H9 (cell line): ENCODE measurements at places on chromosomes 6 and 20. TPM values are rescaled to one million over a fixed set of nuclear protein-coding genes. Genes with fewer than 3 reads are reported as not detected.
A peak's percentile ranks its signal among the peaks of the same experiment; 100 is the strongest.

- DNase-seq: peak; percentile 78
These were observed at the start of gene CLVS2 for GRCh38 chr6:122995921-122996793. CLVS2 (plus strand) TSS chr6:122996235; CDS start chr6:122997778, 1,543 bp downstream.

CENPW gene
- 82.3 and 88.2 TPM in 2 replicates for total RNA-seq

DNA sequence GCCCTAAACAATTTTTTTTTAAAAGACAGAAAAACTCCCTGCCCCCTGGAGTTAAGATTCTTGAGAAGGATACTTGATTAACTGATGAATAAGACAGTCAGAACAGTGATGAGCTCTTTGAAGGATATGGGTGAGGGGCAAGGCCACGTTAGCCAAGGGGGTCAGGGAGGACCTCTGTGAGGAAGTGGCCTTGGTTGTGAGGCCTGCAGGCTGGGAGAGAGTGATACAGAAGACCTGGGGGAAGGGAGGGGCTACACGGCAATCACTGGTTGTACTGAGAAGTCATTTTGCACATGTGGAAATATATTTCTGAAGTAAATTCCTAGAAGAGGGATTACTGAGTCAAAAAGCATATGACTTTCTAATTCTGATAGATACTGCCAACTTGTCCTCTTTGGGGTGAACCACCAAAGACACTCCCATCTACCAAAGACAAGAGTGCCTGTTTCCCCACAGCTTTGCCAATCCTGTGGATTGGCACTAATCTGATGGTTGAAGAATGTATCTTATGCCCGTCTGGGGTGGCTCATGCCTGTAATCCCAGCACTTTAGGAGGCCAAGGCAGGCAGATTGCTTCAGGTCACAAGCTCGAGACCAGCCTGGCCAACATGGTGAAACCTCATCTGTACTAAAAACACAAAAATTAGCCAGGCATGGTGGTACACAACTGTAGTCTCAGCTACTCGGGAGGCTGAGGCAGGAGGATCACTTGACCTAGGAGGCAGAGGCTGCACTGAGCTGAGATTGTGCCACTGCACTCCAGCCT is 22.3 kb upstream of the BCAS4 start:
- peak; percentile 8 for DNase-seq

DNA sequence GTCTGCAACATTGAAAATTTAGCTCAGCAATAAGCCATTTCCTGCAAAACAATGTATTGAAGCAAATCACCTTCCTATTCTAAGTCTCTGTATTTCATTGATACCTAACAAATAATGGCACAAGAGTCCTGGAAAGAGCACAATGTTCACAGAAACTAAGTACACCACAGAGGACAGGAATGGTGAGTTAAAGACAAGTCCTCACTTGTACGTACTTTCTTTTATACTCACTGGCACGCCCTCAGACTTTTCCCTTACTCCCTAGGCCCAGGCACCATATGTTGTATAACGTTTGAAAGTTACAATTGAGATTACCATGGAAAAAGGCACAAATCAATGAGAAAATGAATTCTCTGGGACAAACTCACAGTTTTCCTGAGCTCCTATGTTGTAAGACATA is 683.0 kb upstream of the MANEA start:
- no peak for DNase-seq

GRCh38 chr20:57902473-57902872 is 192.7 kb upstream of the PMEPA1 start:
- no peak for DNase-seq

GRCh38 chr20:12896180-12896579 is 112.6 kb upstream of the SPTLC3 start:
- no peak for DNase-seq

GRCh38 chr20:25606094-25606695 is 17.6 kb downstream of the NANP start:
- no peak for DNase-seq

- DNase-seq: no peak
These were observed 188.7 kb downstream of the ZMYND8 start for GRCh38 chr20:47167846-47168245.

DNA sequence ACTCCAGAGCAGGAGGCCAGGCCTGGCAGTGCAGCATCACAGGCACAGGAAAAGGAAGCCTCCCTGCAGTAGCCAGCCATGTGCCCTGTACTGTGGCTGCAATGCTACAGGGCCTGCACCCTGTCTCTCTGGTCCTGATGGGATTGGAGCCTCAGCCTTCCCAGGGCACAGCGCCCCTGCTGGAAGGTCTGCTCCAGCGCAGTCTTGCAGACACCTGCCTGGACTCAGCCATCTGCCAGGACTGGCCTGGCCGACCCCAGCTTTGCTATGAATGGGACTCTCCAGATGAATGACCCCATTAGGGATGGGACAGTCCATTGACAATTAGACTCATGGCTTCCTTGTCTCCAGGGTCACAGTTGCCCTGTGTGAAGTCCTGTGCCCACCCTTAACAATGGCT is 251.6 kb downstream of the ERMARD start:
- DNase-seq: peak; percentile 28

- no peak for DNase-seq
These were observed 128.8 kb downstream of the PHF3 start for GRCh38 chr6:63764318-63764916.

GRCh38 chr20:43345676-43346075 is 112.0 kb upstream of the SRSF6 start:
- DNase-seq: no peak

DNA sequence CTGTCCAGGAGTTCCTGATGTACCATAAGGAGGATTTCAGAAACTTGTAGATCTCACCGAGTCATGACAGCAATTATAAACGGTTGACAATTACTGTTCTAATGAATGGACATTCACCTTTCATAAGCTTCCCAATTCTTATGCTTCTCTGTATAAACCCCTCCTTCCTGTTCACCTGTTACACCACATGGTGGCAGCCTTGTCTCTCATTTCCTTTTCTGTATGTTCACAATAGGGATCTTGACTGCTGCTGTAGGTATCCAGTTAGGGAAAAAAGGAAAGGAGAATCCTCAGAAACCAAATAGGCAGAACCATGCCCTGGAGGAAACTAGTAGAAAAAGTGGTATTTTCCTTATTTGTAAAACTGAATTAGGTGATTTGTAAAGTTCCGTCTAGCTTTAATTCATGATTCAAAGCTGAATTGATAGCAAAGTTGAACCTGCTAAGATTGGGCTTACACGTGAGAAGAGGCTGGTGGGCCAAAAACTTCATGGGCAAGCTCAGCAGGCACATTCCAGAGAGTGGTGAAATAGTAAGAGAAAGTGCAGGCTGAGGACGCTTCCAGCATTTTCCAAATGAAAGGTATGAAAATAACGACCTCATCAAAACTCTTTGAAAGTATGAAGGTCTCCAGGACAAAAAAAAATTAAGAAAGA is 29.0 kb upstream of the TBPL1 start:
- DNase-seq: peak; percentile 66

DNA sequence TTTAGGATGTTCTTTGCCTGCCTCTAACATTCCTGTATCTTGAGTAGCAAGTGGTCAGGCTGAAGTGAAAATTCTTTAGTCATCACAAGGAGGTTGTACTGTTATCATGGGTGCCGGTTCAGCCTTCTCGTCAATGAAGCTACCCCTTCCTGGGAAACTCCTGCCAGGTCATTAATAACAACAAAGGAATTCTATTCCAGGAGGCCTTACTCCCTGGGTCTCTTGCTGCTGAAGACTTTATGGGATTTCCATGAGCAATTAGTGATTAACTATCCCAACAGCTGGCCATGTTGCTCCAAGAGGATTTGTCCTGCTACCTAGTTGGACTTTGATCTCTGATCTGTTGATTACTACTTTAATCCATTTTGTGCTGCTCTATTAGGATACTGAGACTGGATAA is 62.7 kb upstream of the ELOVL5 start:
- DNase-seq: no peak

GRCh38 chr6:16198061-16198705 is 40.2 kb upstream of the GMPR start:
- DNase-seq: no peak

NECAB3 gene
- 51.5 and 57.7 TPM in 2 replicates for total RNA-seq

ABHD12 gene
- total RNA-seq: 54.4 and 56.6 TPM in 2 replicates

DNA sequence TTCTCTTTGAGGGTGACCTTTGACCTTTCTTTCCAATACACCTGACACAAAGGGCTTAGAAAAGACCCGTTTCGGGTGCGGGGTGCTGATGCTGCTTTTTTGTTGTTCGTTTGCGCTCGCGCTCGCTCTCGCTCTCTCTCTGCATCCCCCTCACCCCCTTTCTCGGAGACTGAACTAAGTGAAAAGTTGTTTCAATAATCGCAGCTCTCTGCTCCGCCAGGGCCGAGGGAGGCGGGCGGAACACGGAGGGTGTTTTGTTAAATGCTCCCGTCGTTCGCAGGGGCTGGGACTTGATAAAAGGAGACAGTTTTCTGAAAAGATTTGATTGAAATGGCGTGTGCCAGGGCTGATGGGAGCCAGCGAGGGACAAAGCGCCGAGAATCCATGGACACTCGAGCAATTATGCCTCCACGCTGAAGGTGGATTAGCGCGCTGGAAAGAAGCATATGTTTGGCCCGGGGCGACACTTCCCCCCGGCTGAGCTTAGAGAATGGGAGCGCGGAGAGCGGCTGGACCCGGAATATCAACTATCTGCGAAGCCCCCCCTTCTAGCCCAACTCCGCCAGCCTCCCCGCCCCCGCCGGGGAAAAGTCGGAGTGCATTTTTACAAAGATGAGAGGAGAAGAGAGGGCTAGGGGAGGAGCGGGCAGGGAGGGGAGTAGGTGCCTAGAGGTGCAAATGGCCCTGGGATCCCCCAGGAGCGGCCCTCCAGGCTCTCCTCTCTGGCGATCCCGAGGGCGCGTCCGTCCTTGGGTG is 25.0 kb downstream of the TFAP2A start:
- DNase-seq: no peak

DNA sequence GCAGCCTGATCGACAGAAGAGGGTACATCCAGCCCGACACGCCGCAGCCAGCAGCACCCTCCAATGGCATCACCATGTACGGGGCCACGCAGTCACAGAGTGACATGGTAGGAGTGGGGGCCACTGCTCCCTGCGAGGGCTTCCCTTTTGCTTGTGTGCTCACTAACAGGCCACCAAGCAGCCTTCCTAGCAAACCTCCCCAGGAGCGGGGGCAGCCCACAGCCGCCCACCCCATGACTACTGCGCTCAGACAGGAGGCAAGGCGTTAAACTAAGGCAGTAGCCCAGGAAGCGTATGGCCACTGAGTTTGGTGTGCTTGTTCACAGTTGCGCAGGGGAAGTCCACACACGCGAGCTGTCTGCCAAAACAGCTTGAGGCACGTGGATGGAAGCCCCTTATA is 169.5 kb upstream of the SNX9 start:
- no peak for DNase-seq

GRCh38 chr6:20540683-20541082 is 6.4 kb downstream of the CDKAL1 start:
- DNase-seq: no peak

ZNF311 gene
- 0.57 and 0.68 TPM in 2 replicates for total RNA-seq

SDCBP2 gene
- 1.9 and 3.1 TPM in 2 replicates for total RNA-seq

FLRT3 gene
- total RNA-seq: 2.1 TPM in 2 replicates

DNA sequence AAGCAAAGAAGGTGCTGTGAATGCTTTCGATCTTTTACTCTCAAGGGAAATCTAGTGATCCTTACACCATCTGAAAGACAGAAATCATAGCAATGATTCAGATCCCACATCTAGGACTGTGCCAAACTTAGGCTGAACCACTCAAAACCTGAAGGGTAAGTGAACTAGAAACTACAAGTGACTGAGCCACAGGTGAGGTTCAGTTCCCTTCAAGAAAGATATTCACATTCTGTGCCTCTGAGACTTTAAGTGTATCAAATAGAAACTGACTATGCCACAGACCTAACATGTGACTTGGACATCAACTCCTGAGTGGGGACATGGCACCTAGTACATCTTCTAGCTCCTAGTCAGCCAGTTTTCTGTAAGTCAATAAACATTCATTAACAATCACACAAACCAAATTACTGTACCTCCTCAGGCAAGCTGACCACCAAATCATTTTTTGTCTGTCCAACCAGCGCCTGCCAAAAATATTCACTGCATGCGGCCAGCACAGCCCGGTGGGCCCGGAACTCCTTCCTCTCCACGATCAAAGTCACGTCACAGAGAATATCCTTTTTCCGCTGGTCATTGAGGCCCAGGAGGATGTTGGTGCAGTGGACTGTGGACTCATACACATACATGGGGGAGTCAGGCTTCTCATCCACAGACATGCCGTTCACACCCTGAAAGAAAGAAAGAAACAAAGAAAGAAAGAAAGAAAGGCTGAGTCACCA is 114.1 kb downstream of the GJA10 start:
- no peak for DNase-seq

GRCh38 chr6:17450832-17451231 is 57.4 kb downstream of the CAP2 start:
- no peak for DNase-seq

- peak; percentile 92 for DNase-seq
These were observed 2.4 kb downstream of the CSTL1 start for GRCh38 chr20:23441850-23442313.

WFDC10B gene
- not detected in 2 replicates for total RNA-seq

PRDM13 gene
- 0.15 TPM in 1 of 2 replicates, not detected in the other for total RNA-seq

CST9 gene
- total RNA-seq: not detected in 2 replicates

TCP11 gene
- not detected in 2 replicates for total RNA-seq

PI16 gene
- not detected in 2 replicates for total RNA-seq

GRCh38 chr6:133787859-133788505 is 100.9 kb upstream of the TCF21 start:
- no peak for DNase-seq

- DNase-seq: peak; percentile 71
These were observed 14.0 kb upstream of the SCGN start for GRCh38 chr6:25637960-25638434.

ANKRD66 gene
- not detected in 2 replicates for total RNA-seq

- peak; percentile 77 for DNase-seq
These were observed 12.2 kb upstream of the KCNK15 start for GRCh38 chr20:44733341-44734069.

MOG gene
- 0.55 and 0.83 TPM in 2 replicates for total RNA-seq

DNA sequence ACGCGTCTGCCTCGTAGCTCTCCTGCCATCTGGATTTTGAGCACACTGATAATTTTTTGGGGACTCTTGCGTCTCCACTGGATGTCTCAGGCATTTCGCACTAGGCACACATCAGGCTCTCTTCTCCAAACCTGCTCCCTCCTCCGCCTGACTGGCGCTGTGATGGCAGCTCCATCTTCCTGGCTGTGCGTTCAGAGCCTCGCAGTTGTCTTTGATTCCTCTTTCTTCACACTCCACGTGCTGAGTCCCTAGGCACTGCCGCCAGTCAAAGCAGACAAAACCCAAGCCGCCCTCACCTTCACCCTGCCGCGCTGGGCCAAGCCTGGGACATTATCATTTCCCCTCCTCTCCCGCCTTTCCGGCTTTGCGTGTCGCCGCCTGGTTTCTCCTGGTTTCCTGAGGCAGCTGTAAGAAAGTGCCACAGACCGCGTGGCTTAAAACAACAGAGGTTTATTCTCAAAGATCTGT is 778 bp downstream of the PSMG4 start:
- peak; percentile 57 for DNase-seq

FOXQ1 gene
- total RNA-seq: 0.15 TPM in 1 of 2 replicates, not detected in the other
